ENCODE measurements at places on chromosomes 11 and 22.

- DNase-seq, result no peak
Measured at GRCh38 chr22:20186183-20186870, 35.5 kb upstream of the CCDC188 start.

- no peak for DNase-seq
Measured at GRCh38 chr22:47064416-47064815, 302.0 kb downstream of the TBC1D22A start.

DNA sequence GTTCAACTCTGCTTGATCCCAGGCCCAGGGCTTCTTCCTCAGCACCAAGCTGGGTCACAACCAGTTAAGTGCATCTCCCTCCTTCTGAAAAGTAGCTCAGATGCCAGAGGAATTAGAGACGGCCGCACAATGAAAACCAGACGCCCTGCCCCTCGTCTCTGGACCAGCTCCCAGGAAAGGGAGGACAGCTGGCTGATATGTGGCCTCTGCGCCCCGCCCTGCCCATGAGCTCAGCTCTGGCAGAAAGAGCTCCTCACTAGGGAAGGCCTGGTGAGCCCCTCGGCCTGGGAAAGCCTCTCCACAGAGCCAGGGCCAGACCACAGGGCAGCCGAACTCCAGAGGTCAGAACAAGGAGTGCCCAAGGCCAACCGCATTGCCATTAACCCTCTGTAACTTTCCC is 18.1 kb upstream of the SCGB1A1 start:
- DNase-seq, result no peak

- DNase-seq, result no peak
Measured at GRCh38 chr11:33539751-33540150, 160.9 kb downstream of the C11orf91 start.

- DNase-seq, result no peak
Measured at GRCh38 chr22:49817359-49817758, 10.3 kb downstream of the BRD1 start.

DNA sequence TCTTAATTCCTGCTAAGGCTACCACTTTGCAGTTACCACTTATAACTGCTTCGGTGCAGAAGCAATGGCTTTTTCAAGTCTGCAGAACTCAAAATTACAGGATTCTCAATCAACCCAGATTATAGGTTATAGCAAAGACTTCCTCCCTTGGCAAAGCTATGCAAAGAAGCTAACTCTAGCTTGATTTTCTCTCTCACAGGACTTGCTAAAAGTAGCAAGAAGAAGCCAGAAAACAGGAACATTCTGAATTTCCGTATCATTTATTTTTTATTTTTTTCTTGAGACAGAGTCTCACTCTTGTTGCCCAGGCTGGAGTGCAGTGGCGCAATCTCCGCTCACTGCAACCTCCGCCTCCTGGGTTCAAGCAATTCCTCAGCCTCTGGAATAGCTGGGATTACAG is 10.7 kb upstream of the PLEKHB1 start:
- DNase-seq, result no peak

DNA sequence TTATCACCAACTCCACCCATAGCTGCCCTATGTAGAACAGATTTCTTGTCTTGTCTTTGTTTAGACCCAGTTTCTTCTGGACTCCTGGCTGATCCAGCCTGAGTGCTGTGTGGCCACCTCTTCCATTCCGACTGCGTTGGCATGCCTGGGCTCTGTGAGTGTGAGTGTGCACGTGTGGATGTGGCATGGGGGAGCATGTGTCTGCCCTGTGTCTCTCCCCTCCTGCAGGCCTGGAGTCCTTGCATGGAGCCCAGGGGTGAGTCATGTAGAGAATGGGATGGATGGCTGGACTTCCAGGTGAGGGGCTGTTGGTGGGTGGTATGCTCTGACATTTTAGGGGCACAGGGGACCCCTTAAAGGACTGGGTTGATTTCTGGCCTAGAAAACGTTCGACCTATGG is 194.7 kb downstream of the GRIK4 start:
- DNase-seq, result no peak

DNA sequence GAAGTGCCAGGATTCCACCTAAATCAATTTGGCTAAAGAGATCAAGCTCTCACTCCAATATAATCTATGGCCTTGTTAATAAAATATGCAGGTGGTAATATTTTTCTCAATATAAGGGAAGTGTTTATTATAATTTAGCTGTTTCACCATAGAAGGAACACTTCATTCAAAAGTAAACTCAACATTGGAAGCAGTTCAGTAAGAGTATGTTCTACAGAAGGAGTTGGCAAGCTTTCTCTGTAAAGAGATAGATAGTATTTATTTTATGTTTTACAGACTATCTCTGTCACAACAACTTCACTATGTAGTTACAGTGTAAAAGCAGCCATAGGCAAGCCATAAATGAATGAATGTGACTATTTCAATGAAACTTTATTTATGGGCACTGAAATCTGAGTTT is 313.6 kb upstream of the ANO3 start:
- no peak for DNase-seq

DNA sequence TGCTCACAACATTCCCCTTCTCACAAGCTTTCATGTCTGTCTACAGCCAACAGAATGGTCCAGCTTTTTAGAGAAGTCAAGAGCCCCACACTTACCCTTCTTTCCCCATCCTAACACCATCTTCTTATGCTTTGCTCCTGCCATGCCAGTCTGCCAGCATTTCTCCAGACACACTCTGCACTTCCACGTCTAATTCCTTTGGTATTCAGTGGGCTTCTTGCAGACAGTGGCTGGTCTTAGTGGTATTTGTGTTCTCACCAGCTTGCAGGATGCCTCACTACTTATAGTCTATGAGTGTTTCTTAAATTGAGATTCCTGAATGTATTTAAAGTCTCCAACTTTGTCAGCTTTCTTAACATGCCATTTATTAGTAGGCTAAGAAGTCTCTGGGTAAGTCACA is 154.4 kb downstream of the BBOX1 start:
- no peak for DNase-seq

- no peak for DNase-seq
Measured at GRCh38 chr11:111521135-111521534, 6.6 kb downstream of the HOATZ start.

DNA sequence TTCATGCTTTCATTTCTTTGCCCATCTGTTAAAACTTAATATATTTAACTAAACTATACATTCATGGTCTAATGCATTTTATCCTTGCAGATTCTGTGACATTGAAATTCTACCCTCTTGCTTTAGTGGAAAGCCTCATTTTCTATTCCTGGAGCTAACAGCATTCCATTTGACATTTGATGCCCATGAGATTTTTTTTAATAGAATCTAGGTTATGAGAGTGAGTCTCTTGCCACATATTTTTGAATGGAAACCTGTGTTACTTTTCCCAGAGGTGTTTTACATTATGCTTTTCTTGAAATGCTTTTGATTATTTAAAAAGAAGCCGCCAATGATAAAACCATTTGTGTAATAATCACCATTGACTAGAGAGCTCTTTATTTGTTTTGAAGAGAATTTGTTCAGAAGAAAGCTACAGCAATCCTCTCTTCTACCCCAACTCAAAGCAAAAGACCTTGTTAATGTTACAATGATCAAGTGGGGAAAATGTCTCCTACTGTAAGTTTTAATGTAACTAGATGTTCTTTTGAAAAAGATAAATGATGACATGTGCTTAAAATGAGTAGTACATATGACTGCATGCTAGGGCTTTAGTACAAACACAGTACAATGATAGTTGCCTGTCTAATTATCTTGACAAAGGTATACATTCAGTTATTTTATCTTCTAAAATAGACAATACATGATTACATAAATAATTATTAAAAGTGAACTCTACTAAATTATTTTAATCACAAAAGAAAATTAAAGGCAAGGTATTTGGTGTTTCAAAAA is 67.3 kb downstream of the GAS2 start:
- no peak for DNase-seq

DNA sequence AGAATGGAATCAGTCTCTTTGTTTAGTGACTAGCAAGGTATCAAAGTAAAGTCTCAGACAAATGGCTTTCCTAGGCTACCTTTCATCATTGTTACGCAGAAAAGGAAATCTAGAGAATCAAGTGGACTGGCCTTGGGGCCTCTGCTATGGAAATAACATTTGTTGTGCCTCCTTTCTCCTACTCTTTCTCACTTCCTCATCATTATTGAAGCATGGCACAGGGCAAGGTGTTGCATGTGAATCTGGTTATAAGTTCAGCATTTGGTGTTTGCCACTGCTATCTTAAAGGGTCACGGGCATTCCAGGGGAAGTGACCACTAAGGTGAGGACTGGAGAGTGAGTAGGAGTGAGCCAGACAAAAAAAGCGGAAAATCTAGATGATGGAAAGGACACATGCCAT is 54.9 kb downstream of the GLYATL1 start:
- no peak for DNase-seq

DNA sequence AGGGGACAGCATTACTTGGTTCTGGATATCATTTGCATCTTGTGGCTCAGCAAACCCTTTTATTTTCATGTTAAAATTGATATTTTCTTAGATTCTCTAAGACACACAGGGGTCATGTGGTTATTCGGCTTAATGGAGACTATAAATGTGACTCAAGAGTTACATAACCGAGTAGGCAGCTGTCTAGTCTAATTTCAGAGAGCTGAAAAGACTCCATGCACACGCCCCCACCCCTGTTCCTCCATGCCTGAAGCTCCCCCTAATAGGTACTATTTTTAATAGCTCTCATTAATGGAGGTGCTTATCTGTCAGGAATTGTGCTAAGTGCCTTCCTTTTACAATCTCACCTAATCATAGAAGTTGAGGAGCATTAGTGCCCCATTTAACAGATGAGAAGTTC is 189.2 kb upstream of the ARHGAP20 start:
- no peak for DNase-seq

GRCh38 chr11:14742849-14743559 is 99.4 kb downstream of the PDE3B start:
- DNase-seq, result no peak

DNA sequence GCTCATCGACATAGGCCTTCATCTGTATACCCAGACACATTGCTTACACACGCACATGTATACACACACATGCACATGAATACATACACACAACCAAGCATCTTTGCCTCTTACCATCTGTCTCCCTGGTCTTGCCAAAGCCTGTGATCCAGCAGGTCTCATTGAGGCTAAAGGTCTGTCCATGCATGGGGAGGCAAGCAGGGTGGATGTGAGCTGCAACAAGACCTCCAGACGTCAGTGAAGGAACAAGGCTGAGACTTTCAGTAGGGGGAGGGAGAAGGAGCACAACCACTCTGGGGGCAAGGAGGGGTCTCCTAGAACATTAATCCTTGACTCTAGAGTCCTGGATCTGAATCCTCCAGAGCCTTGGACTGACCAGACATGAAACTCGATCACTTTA is 23.7 kb downstream of the TMPRSS13 start:
- no peak for DNase-seq

DNA sequence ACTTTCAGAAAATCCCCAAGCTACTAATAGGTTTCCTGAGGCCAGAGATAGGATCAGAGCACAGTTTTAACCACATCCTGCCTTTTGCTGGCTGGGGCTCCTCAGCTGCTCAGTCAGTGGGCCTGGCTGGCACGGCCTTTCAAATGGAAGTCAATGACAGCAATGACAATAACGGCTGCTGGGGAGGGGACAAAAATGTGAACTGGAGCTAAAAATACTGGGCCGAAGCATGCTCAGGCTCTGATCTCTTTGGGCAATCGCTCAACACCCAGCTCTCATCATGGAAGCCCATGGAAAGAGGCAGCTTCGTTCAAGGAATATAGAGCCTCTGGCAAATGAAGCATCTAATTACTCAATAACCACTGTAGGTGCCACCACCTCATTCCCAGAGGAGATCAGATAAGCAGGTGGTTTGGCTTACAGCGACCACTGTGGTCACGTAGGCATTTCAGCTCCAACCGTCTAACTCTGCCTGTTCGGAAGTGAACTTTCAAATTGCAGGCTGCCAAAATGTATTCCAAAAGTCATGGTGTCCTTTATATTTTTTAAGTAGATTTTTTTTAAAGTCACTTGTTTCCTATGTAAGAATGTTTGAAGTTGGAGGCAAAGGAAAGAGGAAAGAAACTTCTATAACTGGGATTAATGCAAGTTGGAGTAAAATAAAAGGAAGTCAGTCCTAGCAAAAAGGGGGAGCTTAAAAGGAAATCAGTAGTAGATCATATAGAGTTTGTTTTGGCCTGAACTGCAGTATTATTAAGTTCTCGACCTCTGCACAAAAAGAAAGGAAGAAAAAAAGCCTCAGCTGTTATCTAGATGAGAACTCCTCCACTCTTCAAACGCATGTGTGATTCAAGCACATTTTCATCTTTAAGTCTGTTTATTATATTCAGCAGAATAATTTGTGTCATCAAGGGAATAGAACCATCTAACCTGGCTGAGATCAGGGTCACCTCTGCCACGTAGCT is 14.1 kb downstream of the WT1 start:
- no peak for DNase-seq

GRCh38 chr11:78586452-78587046 is 11.9 kb upstream of the NARS2 start:
- DNase-seq, result no peak

GRCh38 chr11:1728931-1729691 is 21.3 kb downstream of the IFITM10 start:
- no peak for DNase-seq

DNA sequence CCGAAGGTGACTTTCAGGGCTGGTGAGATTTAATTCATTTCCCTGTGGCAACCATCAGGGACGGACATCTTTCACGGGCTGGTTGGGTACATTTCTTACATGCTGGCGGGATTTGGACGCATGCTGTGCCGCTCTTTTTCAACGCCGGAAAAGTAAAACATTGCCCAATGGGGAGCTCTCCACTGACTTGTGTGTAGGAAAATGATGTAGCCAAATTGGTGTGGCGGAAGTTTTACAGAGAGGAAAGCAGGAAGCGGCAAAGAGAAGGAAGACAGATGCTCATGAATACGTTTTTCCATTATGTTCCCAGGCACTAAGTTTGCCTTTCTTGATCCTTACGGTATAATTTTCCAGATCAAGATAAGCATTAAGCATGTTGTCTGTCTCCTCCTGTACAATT is 375.8 kb downstream of the NTM start:
- no peak for DNase-seq

- DNase-seq, result no peak
Measured at GRCh38 chr22:44441401-44442185, 56.4 kb downstream of the RTL6 start.

DNA sequence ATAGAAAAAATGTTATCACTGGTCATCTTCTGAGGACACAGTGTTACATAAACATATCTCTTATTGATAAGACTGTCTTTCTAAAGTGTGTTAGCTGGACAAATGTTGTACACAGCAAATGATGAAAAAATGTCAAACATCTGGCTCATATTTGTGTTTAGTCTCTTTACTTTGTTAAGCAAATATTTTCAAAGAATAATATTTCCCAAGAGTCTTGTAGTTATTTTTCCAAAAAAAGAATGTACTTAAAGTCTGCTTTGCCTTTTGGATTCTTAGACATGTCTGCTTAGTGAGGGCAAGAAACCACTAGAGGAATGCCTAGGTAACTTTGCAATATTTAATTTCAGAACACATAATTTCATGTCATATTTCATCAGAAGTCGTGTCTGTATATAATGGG is 23.9 kb upstream of the CCDC179 start:
- DNase-seq, result no peak

- DNase-seq, result no peak
Measured at GRCh38 chr11:120270386-120270785, 30.4 kb downstream of the POU2F3 start.

GRCh38 chr11:75493626-75494025 is 32.1 kb downstream of the GDPD5 start:
- no peak for DNase-seq

Measured in esophagus squamous epithelium (tissue), 5 donors.